ENCODE measurements at places on chromosomes 12 and 14.

- no peak for DNase-seq
- H3K4me3 ChIP-seq, result no peak overlapping the region
- H3K36me3 ChIP-seq, result no peaks in the 10 kb centered on the region
- H3K27ac ChIP-seq, result peak overlapping the region; percentile 75
Observed at GRCh38 chr12:29164477-29165393, 15.7 kb downstream of the FAR2 start.

GRCh38 chr12:130286041-130286440, 51.6 kb upstream of the PIWIL1 start:
- H3K27me3 ChIP-seq, result peaks cover 6% of the 10 kb centered on the region
- H3K27ac ChIP-seq, result no peak overlapping the region
- DNase-seq, result no peak

- H3K27ac ChIP-seq, result peak overlapping the region; percentile 98
- no peaks in the 10 kb centered on the region for H3K36me3 ChIP-seq
- H3K4me3 ChIP-seq, result no peak overlapping the region
- peak; percentile 31 for DNase-seq
- peaks cover 67% of the 10 kb centered on the region for H3K4me1 ChIP-seq
- no peaks in the 10 kb centered on the region for H3K27me3 ChIP-seq
Observed at GRCh38 chr14:49999146-49999761, 106.4 kb downstream of the ARF6 start.

DNA sequence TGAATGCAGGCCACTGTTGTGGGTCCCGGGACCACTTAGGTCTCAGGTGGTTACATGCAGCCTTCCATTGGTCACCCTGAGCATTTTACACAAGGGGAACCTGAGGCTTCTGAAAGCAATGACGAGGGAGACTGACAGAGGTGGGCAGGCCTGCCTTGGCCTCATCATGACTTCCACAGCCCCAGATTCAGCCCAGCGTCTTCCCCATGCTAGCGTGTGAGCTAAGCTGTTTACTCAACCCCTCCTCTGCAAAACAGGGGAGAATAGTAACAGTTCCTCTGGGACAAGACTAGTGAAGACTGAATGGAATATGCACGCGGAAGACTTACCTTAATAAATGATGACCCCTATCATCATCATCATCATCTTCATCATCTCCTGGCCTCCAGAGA, 46.8 kb downstream of the VWF start:
- peaks cover 32% of the 10 kb centered on the region for H3K4me1 ChIP-seq
- H3K27ac ChIP-seq, result no peak overlapping the region
- no peaks in the 10 kb centered on the region for H3K27me3 ChIP-seq

DNA sequence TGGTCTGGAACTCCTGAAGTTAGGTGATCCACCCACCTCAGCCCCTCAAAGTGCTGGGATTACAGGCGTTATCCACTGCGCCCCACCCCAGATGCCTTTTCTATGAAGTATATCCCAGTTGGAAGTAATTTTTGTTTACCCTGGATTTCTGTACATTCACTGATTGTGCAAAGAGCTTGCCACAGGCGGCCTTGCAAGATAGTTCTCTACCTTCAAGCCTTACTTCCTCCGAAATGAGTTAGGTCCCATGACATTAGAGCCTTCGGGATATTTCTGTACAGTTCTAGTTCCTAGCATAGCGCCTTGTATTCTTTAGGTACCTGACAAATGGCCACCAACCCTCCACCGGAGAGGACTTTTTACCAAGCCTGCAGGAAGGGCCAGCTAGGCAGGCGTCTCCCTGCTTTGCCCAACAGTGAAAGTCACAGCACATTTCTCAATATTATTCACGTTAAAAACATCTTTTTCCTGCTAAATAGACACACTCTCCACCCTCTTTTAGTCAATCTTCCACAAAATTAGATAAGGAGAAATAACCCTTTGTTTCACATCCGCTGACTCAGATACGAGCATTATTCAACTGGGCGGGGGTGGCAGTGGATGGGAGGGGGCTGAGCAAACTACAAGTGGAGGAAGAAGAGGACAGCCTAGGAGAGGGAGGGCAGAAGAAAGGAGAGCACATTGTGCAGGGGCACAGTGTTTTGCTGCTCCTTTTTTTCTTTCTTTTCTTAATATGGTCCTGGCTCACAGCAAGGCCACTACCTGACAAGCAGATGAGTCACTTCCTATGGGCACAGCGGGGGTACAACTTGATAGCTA, 40.0 kb upstream of the CAPRIN2 start:
- H3K36me3 ChIP-seq, result no peaks in the 10 kb centered on the region
- no peak for DNase-seq
- H3K27me3 ChIP-seq, result no peaks in the 10 kb centered on the region
- H3K27ac ChIP-seq, result peak overlapping the region; percentile 66
- peaks cover 22% of the 10 kb centered on the region for H3K4me1 ChIP-seq

GRCh38 chr12:51841727-51842126, 6.8 kb downstream of the FIGNL2 start:
- peaks cover 7% of the 10 kb centered on the region for H3K4me1 ChIP-seq
- H3K36me3 ChIP-seq, result no peaks in the 10 kb centered on the region
- no peak for DNase-seq
- no peaks in the 10 kb centered on the region for H3K27me3 ChIP-seq
- no peak overlapping the region for H3K27ac ChIP-seq

DNA sequence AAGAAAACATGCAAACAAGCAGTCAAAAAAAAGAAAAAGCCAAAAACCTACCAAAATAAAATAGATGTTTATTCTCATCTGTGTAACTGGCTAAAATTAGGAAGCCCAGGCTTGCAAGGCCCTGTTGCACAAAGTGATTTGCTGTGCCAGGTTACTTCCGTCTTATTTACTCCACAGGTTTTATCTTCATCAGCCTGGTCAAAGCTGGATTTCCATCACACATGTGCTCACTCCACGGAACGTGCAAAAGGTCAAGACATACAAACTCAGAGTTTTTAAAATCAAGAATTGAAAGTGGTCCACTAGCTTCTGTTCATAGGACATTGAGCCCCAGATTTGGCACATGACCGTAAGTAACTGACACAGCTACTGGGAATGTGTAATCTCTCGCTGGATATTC, 14.8 kb downstream of the KCNJ8 start:
- H3K27ac ChIP-seq, result no peak overlapping the region
- H3K4me3 ChIP-seq, result no peak overlapping the region
- H3K27me3 ChIP-seq, result no peaks in the 10 kb centered on the region
- no peak for DNase-seq

DNA sequence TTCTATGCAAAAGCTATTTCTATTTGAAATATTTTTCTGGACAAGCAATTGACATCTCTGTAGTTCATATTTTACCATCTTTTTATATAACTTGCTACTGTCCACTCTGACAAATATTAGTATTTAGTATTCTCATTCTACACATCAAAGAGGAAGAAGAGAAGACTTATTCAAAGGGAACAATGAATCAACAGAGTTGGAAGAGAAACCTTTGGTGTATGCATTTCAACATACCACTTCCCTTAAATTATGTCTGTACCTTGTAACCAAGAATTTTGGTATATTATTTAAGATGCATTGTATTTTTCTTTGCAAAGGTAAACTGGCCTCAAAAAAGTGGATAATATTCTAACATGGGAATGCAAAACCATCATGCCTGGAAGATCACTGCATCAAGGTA, 72.1 kb upstream of the DUSP6 start:
- no peak overlapping the region for H3K4me3 ChIP-seq
- H3K4me1 ChIP-seq, result no peaks in the 10 kb centered on the region
- no peaks in the 10 kb centered on the region for H3K27me3 ChIP-seq

DNA sequence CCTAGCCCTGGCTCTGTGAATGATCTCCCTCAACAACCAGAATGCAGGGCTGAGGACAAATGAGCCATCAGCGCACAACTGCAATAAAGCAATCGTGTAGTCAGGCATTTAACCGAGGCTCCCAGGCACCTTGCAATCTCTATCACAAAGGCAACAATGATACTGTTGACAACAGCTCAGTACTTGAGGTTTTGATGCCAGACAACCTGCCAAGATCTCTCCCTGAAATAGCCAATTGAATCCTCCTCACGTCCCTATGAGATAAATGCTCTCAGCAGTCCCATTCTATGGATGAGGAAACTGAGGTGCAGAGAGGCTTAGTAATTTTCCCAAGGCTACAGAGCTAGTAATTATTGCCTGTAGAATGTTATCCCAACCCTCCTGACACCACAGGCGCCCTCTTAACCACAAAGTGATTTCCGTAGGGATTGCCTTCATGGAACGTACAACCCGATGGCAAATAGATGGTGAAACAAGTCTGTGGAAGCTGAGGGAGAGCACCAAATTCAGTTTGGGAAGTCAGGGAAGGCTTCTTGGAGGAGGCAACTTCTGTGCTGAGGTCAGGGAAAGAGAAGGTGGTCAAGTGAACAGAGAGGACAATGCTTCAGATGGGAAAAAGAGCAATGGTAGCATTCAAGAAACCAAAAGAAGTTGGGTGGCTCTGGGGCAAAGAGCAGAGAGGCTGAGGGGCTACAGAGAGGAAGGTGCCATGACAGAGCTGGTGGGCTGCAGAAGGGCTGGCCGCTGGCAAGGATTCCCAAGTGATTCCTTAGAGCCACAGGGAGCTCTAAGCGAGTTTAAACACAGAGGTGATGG, 12.6 kb downstream of the SERPINA3 start:
- no peaks in the 10 kb centered on the region for H3K36me3 ChIP-seq
- H3K27me3 ChIP-seq, result peaks cover 36% of the 10 kb centered on the region
- no peaks in the 10 kb centered on the region for H3K4me1 ChIP-seq
- no peak overlapping the region for H3K27ac ChIP-seq
- no peak for DNase-seq
- no peak overlapping the region for H3K4me3 ChIP-seq

- H3K4me1 ChIP-seq, result no peaks in the 10 kb centered on the region
- no peaks in the 10 kb centered on the region for H3K36me3 ChIP-seq
- no peaks in the 10 kb centered on the region for H3K27me3 ChIP-seq
- no peak overlapping the region for H3K4me3 ChIP-seq
Observed at GRCh38 chr14:48023881-48024280, 348.5 kb upstream of the MDGA2 start.

GRCh38 chr12:113831016-113831415, 135.1 kb downstream of the RBM19 start:
- no peaks in the 10 kb centered on the region for H3K36me3 ChIP-seq
- no peaks in the 10 kb centered on the region for H3K4me1 ChIP-seq
- H3K27ac ChIP-seq, result no peak overlapping the region
- H3K4me3 ChIP-seq, result no peak overlapping the region
- no peaks in the 10 kb centered on the region for H3K27me3 ChIP-seq
- DNase-seq, result no peak

DNA sequence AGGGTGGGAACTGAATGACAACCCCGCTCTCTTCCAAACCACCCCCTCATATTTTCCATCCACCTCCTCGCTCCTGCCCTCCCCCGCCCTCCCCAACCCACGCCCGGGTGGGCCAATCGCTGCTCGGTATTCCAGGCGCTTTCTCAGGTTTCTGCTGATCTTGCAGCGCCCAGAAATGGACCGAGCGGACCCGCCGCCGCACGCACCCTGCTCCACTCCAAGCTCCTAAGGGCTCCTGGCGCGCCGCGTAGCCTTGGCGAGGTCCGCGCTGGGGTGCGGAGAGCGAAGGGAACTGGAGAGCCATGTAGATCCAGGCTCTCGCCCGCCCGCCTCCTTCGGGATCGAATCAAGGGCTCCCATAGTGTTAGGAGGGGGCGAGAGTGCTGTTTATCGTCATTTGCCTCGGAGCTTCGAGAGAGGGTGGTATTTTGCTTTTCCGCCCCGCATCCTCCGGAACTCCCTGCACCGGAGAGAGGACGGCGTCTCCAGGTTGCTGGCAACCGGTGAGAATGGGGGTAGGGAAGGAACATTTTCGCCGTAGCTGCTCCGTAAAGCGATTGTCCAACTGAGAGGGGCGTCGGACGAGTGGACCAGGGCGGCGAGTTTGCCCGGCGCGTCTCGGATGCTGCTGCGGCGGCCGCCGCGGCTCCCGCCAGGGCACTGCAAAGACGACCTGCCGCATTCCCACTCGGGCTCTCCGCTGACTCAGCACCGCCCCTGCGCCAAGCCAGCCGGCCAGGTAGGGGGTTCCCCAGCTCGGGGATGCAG, at the start of gene KCNA1:
Gene KCNA1, plus strand, starts transcription at position 172 of the 768 bp plus-strand sequence. CDS start 1,474 bp downstream, outside the sequence.
- H3K27ac ChIP-seq, result no peak within 1 kb of the TSS
- DNase-seq, result no peak
- H3K4me3 ChIP-seq, result peak within 1 kb of the TSS; percentile 13

DNA sequence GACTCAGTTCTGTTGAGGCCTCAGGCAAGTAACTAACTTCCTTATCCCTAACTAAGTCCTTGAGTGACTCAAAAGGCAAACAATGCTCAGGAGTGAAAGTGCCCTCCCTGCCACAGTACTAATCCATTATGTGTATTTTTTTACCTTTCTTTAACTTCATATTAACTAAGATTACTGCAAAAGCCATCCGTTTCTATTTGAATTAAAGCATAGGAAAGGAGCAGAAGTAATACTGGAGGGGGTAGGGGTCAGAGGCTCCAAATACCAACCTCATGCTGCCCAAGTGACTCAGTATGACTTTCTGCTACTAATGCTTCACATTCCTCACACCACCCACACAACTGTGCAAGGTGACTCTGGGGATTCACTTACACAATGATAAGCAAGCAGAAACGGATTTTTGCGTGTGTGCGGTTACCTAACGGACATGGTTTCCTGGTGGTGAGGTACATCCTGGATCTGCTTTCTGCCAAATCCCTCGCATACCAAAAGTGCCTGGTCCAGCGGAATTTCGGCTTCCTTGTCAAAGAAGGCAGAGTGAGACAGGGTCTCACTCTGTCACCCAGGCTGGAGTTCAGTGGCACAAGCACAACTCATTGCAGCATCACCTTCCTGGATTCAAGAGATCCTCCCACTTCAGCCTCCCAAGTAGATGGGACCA, 25.1 kb downstream of the MOK start:
- no peak for DNase-seq
- H3K4me3 ChIP-seq, result no peak overlapping the region
- H3K27ac ChIP-seq, result peak overlapping the region; percentile 1

- H3K27me3 ChIP-seq, result no peaks in the 10 kb centered on the region
- H3K4me3 ChIP-seq, result no peak overlapping the region
- H3K27ac ChIP-seq, result peak overlapping the region; percentile 22
Observed at GRCh38 chr12:116926283-116927243, 15.8 kb downstream of the FBXW8 start.

- DNase-seq, result no peak
- H3K36me3 ChIP-seq, result peaks cover 65% of the 10 kb centered on the region
- no peak overlapping the region for H3K27ac ChIP-seq
- H3K4me1 ChIP-seq, result peaks cover 3% of the 10 kb centered on the region
- H3K4me3 ChIP-seq, result no peak overlapping the region
Observed at GRCh38 chr12:26648584-26648983, 184.4 kb downstream of the ITPR2 start.

DNA sequence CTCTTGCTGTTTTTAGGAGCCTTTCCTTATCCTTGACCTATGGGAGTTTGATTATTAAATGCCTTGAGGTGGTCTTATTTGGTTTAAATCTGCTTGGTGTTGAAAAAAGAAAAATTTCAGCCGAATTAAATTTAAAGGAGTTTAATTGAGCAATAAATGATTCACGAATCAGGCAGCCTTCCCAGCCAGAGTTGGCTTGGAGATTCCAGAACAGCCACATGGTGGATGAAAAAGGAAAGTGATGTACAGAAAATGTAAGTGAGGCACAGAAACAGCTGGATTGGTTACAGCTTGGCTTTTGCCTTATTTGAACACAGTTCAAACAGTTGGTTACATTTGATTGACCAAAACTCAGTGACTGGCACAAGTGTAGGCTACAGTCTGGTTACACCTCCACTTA, 69.7 kb downstream of the WASHC3 start:
- DNase-seq, result no peak
- H3K36me3 ChIP-seq, result no peaks in the 10 kb centered on the region
- no peaks in the 10 kb centered on the region for H3K4me1 ChIP-seq
- H3K4me3 ChIP-seq, result no peak overlapping the region
